Lung microvascular endothelial cell (primary cell): ENCODE measurements at places on chromosomes 6 and 20.

DNA sequence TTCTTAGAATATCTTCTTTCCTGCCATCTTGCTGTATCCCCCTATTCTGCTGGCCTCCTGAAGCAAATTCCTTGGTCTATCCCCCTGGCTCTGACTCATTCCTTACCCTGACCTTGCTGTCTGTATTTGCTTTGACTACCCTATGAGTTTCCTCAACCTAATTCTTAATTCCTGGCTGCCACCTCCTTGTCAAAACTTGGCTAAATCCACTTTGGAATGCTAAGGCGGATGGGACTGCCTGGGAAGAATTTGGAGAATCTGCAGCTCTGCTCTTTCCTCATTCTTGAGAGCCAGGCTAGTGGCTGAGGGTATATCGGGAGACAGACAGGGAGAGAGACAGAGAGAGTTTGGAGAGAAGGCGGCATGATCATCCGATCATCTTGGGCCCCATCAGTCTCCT, 24.4 kb downstream of the CAP2 start:
- peak; percentile 76 for DNase-seq

DNA sequence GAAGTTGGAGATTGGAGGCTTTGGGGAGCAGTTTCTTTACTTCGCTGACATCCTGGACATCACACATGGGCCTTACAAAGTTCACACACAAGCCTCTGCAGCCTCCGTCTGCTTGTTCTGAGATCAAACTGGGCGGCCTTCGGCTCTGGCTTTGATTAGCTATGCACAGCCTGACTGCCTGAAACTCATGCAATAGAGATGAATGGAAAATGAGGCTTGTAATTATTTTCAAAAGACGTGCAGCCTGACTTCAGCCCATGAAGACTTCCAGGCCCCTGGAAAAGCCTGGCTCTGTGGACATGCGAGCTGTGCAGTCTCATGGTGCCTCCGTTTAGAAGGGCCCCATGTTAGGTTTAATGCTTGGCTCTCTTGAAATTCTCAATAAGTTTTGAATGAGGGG, 480.5 kb upstream of the SULF2 start:
- DNase-seq: no peak

DNA sequence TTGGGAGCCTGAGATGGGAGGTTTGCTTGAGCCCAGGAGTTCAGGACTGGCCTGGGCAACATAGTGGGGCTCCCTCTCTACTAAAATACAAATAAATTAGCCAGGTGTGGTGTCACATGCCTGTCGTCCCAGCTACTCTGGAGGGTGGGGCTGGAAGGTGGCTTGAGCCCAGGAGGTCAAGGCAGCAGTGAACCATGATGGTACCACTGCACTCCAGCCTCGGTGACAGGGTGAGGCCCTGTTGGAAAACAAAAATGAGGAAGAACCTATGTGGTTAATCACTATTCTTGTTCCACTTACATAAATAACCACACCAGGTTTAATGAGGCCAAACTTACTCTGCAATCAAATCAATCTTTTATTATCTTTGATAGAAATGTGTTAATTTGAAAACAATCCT, 5.4 kb downstream of the PPDPF start:
- DNase-seq: no peak

DNA sequence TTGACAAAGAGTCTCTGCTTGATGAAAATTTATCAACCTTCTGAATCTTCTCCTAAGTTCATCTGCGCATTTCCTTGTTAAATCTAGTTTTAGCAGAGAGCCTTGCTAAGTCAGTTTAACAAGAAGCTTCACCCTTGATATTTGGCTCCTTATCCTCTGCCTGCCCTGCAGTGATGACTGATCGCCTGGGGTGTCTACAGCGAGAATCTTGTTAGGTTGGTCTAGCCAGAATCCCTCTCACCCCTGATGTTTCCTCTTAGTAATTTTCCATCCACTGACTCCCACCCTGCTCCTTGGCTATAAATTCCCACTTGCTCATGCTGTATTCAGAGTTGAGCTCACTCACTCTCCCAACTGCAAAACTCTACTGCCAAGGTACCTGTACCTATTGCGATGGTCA, 114.1 kb downstream of the TENT5A start:
- no peak for DNase-seq
